ENCODE measurements at places on chromosomes 4 and X. TPM values are rescaled to one million over a fixed set of nuclear protein-coding genes. Genes with fewer than 3 reads are reported as not detected.

The NR0B1 gene
- not detected for polyA plus RNA-seq

The CFAP99 gene
- polyA plus RNA-seq = not detected

The SMPX gene
- polyA plus RNA-seq = not detected

The BTC gene
- polyA plus RNA-seq = not detected

The HELT gene
- not detected for polyA plus RNA-seq

The NSUN7 gene
- 0.57 TPM for polyA plus RNA-seq

The BRS3 gene
- not detected for polyA plus RNA-seq

The TMPRSS11A gene
- not detected for polyA plus RNA-seq

The PHKA1 gene
- not detected for polyA plus RNA-seq

The PPA2 gene
- 128 TPM for polyA plus RNA-seq

The SLC4A4 gene
- not detected for polyA plus RNA-seq

The GPR34 gene
- 3.1 TPM for polyA plus RNA-seq

The RTL3 gene
- not detected for polyA plus RNA-seq

The CT45A5 gene
- not detected for polyA plus RNA-seq

All from CD14-positive monocyte (primary cell).